ENCODE measurements at places on chromosomes 2 and 18.

GRCh38 chr2:152683400-152683799, 33.9 kb downstream of the PRPF40A start:
- no peak for DNase-seq

DNA sequence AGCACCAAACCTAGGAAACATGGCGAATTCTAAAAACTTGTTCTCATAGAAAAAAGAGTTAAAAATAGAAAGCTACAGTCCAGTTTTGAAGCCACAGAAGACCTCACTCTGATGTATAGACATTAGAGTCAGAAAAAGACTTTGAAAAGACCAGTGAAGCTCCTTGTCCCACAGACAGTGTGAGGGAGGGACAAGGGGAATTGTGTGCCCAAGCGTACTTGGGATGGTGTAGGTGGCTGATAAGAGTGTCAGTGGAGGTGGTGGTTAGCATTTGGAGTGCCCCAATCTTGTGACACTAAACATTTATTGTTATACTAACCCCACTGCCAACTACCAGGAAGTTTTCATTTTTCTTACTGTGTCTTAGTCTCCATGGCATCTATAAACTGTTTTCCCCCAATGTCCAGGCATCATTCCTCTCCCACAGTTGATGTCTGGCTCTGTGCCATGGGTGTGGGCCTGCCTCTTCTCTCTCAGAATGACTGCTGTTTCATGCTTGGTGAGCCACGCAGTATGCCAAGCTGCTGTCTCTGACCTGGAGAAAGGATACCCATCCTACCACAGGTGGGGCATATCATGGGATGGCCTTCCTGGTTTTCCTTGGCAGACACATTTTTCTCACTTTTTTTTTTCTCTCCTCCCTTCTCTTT, 161.4 kb downstream of the RPIA start:
- DNase-seq, result no peak

GRCh38 chr2:54284826-54285225, 28.8 kb upstream of the TSPYL6 start:
- no peak for DNase-seq

- peak; percentile 13 for DNase-seq
These were observed 640 bp downstream of the SLC39A6 start for GRCh38 chr18:36128530-36128870.

GRCh38 chr2:112164876-112165275, 26.7 kb downstream of the FBLN7 start:
- DNase-seq, result no peak

DNA sequence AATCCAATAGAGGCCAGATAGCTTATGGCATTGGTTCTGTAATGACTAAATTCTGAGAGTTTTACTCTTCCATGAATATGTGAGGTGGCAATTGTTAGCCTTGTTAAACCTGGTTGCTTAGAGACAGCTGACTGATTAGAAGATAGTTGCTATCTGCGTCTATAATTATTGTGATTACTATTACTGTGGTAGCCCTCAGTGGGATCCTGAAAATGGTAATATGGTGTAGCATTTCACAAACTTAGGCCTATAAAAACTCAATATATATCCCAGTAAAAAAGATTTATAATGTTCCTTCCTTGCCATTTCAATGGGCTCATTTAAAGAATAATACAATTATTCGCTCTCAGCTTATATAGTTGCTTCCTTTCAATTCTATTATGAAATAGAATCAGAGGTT, 405.8 kb upstream of the CDH2 start:
- no peak for DNase-seq

Measured in fibroblast of skin of scalp (primary cell).